ENCODE measurements at places on chromosomes 11 and 22.

DNA sequence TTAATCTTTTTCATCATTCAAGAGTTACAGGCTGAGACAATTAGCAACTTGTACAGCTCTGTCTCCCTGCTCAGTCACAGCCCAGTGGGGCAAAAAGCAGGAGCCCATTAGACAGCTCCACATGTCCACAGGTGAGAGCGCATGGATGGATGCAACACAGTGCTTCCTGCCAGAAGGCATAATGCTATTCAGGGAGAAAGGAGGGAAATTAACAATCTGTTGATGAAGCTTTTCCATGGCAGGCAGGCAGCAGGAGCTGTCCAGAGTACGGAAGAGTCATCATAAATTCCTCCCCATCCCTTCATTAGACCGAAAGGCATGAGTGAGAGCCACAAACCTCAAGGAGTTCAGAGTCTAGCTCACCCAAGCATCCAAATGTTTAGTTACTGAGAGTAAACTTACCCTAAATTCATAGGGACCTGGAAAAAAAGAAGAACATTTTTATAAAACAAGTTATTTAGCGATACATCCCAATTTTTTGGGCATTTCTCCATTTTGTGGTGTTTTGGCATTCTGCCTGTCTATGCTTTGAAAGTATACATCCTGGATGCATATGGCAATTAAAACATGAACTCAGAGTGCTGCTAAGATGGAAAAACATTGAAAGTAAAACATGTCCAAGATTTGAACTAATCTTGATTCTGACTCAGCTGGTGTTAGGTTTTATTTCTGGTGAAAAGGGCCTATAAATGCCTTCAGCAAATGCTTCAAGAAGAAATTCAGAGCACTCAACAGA lies 428.1 kb downstream of the OPCML start:
- no peak for DNase-seq

DNA sequence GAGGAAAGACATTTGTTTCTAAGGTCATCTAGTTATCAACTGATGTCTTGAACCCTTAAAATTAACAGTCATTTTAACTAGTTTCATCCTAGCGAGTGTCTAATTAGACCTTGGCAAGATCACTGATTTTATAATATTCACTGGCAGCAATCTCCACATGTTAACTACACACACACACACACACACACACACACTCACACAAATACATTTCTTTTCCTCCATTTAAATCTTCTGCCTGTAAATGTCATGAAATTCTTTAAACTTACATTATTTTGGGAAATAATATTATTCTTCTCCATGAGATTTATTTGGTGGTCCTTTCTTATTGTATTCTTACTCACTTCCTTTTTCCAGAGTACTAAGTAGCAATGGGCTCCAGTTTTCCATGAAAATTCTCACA lies 2.9 kb upstream of the IFTAP start:
- DNase-seq, result no peak

DNA sequence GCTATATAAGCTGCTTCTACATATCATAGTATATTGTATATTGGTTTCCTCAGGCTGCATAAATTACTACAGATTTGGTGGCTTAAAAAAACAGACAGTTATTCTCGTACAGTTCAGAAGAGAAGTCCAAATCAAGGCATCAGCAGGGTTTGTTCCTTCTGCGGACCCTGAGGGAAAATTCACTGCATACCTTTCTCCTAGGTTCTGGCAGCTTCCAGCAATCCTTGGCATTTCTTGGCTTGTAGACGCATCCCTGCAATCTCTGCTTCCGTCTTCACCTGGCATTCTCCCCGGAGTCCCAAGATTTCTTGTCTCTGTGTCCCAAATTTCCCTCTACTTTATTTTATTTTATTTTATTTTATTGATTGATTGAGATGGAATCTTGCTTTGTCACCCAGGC lies 142.8 kb downstream of the COMMD9 start:
- no peak for DNase-seq

- no peak for DNase-seq
Measured at GRCh38 chr11:68031144-68031464, 623 bp downstream of the NDUFS8 start.

- no peak for DNase-seq
Measured at GRCh38 chr22:17418890-17419324, 49.6 kb downstream of the CECR2 start.

DNA sequence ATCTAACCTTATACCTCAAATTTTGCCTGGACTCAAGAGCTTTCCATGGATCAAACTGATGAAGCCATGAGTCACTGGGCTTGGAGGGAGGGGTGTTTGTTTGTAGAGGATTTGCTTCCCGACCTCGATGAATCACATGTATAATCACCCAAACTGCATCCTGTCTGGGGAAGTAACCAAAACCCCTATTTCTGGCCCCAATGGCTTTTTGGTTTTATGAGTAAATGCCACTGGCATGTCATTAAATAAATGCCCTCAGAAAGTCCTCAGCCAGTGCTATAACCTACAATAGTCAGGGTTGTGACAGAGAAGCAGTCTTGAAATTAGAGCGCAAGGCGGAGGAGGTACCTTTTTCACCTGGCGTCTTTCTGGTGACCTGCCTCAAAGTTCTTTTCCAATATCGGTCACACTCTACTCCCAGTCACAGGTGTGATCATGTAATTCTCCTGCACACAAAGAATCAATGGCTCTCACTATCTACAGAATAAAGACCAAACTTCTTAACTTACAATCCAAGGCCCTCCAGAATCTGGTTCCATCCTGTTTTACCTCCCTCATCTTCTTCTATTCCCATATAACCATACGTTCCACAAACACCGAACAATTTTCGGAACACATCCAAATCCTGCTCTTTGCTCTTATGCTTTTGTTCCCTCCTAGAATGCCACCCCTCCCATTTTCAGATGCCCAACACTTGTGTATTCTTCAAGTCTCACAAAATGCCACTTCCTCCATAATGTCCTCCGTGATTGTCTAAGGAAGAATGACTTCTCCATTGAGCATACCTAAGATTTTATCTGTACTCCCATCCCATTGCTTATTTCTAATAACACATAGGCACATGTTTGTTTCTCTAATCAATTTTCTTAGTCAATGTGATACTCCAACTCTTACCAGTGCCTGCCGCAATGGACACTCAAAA lies 81.3 kb upstream of the BLID start:
- peak; percentile 97 for DNase-seq

DNA sequence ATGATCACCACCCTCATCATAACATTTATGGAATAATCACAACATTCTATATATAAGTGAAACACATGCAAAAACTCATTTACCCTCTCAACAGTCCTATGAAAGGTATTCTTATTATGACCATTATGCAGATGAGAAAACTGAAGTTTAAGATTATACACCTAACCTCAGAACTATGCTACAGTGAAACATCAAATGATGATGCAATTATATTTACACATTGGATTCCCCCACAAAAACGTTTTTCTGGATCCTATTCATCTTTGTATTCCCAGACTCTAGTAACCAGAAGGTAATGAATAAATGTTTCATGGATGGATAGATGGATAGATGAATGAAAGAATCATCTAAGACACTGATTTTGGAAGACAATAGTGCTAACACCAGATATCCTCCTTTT lies 54.8 kb downstream of the TCP11L1 start:
- no peak for DNase-seq

- no peak for DNase-seq
Measured at GRCh38 chr11:45527898-45528297, 137.5 kb downstream of the CHST1 start.

DNA sequence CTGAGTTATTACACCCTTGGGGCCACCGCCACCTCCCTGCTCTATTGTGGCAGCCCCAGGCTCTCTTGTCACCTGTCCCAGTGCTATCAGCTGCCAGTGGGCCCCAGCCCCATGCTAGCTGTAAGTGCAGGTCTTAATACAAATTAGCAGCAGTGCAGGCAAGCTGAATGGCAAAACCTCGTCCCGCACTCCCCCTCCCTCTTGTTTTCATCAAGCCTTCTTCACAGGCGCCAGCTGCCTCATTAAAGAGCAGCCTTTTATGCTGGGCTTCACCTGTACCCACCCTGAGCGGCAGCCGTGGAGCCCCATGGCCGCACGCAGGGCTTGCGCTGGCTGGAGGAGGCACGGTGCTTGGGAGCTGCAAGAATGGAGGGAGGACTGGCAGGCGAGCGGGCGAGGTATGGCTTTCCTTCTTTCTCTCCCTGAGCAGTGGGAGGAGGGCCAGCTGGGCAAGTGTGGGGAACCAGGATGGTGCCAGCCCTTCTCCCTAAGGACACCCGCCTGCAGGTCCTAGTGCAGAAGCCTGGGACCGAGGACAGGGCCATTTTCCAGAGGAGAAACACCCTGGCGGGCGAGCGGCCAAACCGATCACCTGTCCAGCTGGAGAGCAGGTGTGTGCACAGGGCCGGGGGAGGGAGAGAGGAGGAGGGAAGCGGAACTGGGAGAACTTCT lies 70.7 kb downstream of the FLI1 start:
- DNase-seq, result no peak

Data from AG08395 (cell line).